ENCODE measurements at places on chromosomes 11 and 22.
A peak's percentile ranks its signal among the peaks of the same experiment; 100 is the strongest.

DNA sequence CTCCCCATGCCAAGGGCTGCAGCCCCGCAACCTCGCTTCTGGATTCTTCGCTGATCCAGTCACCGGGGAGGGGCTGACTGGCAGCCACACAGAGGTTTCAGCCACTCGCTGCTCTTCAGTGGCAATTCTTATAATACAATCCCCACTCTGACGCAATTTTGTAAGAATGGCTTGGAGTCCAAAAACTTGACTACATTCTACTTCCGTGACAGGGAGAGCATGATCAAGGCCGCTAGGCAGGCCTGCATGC is 14.9 kb downstream of the PPM1F start:
- DNase-seq, result no peak

- DNase-seq, result no peak
Measured at GRCh38 chr11:73995247-73995646, 12.6 kb upstream of the UCP2 start.

DNA sequence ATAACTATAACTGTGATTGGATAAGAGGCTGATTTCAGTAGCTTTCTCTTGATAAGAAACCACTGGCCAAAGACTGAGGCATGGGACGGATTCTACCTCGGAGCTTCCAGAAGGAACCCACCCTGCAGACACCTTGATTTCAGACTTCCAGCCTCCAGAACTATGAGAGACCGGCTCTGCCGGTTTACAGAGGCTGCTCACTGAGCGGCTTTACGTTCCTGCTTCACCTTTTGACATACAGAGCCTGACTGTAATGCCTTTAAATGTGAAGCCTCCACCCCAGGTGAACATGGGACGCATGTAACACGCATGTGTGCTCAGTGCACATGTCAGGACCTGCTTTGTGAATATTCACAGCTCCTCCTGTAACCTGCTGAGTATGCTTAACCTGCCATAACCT is 361.5 kb downstream of the CTTN start:
- DNase-seq, result no peak

- DNase-seq, result no peak
Measured at GRCh38 chr11:66617155-66617834, 865 bp downstream of the RBM14 start.

DNA sequence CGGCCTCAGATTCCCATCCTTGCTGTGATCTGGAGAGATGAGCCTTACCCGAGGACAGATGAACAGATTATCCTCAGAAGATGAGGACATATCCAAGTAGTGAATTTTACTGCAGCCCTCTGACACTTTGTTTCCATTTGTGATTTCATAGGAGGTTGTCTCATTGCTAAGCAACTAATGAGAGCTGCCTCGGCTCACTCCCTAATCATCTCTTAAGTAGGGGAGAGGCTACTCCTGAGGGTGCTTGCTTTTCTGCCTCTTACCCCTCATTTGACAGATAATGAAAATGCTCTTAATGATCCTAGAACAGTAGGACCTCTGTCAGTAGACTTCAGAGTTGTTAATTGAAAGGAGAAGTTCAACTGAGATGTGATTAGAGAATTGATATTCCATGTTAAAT is 150.9 kb downstream of the TBC1D22A start:
- DNase-seq, result no peak

- DNase-seq, result no peak
Measured at GRCh38 chr11:7675631-7676030, 2.3 kb upstream of the CYB5R2 start.

DNA sequence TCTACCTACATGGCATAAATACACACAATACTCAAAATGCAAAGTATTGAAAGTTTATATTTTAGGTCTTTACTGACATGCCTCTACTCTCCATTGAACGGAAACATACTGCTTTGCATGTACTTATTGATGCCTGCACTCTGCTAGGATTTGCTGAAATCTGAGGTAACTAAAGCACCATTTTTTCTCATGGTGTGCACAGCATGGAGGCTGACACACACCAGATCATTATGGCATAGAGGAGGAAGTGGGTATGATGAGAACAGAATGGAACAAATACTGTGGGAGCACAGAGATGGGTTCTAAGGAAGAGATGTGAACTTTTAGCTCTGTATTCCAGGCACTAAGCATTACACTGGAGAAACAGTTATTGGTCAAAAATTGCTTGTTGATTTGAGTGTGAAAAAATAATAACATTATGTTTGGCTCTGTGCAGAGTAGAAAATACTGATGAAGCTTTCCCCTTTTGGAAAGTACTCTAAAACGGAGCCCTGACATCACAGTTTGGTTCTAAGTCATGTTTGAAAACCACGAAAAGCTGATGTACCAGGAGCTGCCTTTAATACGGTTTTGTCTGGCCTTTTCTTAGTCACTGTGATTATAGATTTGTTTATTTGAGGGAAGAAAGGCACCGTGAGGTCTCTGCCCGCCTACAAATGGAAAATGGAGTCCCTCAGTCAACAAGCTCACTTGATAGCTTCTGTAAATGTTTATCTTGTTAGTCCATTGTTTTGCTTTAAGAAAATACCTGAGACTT is 5.6 kb downstream of the OR52R1 start:
- no peak for DNase-seq

DNA sequence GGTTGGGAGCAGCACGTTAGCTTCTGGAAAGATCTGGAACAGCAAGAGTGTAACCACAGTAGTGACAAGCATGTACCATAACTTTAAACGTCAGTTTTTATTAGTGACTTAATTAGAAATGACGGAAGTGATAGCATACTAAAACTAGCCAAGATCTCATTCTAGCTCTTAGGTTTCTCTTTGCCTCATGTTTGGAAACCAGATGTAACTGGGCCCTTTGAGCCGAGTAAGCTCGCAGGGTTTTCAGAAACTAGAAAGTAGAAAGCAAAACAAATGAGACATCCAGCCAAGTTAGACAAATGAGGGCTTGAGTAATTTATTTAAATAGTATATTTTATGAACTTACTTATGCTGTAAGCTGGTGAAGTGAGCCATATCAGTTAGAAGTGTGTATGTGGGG is 40.2 kb upstream of the SLC5A12 start:
- no peak for DNase-seq

- no peak for DNase-seq
Measured at GRCh38 chr11:46930089-46930488, 6.5 kb upstream of the CSTPP1 start.

- no peak for DNase-seq
Measured at GRCh38 chr11:95115597-95115996, 26.0 kb downstream of the ENDOD1 start.

DNA sequence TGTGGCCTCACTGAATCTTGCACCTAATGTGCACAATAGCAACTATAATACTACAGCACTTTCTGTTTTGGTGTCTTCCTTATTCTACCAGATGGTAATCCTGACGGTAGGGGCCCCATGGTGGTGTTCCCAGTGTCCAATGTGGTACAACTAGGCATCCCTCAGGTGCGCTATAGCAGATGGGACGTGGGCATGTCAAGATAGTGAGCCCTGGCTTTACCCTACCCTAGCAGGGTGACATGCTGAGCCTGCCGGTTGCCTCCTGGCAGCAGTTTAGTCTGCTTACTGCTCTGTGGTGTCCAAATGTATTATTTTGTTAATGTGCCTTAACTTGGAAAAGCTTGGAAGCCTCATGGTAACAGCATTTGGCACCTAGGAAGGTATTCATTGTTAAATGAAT is 19.2 kb downstream of the ACO2 start:
- DNase-seq, result no peak

DNA sequence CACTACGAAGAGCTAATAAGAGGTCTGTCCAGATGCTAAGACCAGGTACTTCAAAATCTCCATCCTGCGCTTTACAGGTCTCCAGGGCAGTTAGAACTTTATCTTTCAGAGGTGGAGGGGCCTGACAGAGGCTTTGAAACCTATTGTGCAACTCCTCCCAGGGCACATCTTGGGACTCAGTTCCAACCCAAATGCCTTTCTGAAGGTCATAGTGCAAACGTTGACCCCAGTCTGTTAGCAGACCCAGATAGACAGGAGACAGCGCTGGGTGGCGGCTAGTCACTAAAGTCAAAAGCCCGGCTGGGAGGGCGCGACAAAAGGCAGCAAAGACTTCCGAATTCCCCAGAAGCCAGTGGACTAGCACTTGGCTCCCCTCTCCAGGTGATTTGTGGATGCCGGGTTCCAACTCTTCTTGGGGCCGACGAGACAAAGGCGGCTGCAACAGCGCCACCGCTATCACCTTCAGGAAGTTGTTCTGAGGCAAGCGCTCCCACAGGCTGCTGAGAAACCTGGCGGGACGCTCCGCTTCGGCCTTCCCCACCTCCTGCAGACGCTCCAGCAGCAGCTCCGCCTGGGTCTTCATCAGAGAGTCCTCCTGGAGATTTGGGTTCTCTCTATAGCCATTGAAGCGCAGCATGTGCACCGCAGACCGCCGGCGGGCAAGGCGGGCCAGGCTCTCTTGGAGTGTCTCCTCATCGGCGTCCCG is 728 bp downstream of the FANCF start:
- DNase-seq, result peak; percentile 69

- no peak for DNase-seq
Measured at GRCh38 chr22:35555483-35555890, 14.9 kb downstream of the RASD2 start.

DNA sequence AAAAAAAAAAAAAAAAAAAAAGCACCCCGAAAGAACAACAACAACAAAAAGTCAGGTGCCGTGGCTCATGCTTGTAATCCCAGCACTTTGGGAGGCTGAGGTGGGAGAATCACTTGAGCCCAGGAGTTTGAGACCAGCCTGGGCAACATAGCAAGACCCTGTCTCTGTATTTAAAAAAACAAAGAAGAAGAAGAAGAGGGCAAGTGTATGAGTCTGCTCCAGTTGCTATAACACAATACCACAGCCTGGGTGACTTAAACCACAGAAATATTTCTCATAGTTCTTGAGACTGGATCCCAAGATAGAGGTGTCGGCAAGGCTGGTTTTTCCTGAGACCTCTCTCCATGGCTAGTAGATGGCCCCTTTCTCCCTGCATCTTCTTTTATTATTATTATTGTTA is 12.4 kb downstream of the CRYBA4 start:
- DNase-seq, result no peak

GRCh38 chr22:38213319-38213989 is 11.7 kb downstream of the MAFF start:
- DNase-seq, result no peak

DNA sequence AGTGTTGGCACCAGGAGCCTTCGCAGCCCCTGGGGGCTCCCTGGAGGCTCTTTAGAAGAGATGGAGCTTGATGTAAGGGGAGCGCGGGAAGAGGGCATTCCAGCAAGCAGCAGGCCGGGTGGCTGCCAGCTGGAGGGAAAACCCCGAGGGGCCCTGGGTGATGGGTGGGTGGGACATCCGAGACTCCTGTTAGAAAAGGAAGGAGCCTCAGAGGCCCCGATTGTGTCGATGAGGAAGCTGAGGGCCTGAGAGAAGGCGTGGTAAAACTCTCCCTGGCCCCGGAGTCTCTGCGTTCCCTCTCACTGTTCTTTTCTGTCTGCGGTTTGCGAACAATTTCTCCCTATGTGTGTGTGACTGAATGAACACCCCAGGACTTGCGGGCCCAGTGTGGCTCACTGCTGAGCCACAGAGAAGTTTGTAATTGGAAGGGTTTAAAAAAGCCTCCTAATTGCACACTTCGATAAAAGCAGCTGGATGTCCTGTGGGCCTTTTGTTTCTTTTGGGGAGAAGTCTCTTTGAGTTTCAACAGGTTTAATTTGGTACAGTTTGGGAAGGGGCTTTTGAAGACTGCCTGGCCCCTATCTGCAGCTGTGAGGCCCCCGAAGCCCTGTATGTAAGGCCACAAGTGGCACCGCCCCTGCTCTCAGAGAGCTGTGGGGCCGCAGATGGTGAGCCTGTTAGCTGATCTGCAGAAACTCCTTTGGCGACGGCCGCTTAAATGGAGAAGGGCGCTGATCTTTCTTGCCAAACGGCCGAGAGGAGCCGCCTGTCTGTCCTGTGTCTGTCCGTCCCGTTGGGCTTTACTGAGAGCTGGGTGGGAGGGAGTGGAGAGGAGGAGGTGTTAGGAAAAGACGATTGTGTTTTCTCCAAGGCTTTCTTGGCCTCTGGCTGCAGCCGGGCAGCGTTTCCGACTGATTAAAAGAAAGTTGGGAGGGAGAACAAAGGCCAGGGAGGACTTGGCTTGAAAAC is 2.0 kb downstream of the FBLN1 start:
- no peak for DNase-seq

- DNase-seq, result no peak
Measured at GRCh38 chr11:44537679-44538078, 27.8 kb upstream of the CD82 start.

- no peak for DNase-seq
Measured at GRCh38 chr11:12013781-12014180, 5.4 kb upstream of the DKK3 start.

GRCh38 chr11:94149431-94150017 is 20.9 kb downstream of the PANX1 start:
- DNase-seq, result no peak

DNA sequence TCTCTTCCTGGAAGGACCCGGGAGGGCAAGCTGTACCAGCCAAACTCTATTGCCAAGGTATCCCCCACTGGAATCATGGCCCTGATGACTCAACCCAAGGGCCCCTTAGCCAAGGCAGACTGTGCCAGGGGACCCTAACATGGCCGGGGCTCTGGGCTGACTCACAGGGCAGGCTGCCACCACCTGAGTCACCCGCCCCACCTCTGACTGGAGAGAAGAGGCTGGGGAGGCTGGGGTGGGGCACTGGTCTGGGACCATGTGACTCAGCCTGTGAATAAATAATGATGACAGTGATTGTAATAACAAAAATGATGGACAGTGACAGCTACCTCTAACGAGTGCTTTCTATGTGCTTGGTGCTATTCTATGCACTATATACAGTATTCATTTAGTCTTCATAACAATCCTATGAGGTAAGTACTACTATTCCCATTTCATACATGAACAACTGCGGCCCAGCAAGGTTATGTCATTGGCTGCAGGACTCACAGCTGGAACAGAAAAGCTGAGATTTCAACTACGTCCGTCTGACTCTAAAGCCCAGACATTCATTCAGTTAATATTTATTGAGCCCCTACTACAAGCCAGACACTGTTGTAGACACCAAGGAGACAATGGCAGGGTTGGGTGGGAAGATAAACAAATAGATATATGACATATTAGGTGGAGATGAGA is 84.2 kb downstream of the FBXO7 start:
- no peak for DNase-seq

GRCh38 chr22:31329029-31329428 is 17.1 kb downstream of the PATZ1 start:
- no peak for DNase-seq

DNA sequence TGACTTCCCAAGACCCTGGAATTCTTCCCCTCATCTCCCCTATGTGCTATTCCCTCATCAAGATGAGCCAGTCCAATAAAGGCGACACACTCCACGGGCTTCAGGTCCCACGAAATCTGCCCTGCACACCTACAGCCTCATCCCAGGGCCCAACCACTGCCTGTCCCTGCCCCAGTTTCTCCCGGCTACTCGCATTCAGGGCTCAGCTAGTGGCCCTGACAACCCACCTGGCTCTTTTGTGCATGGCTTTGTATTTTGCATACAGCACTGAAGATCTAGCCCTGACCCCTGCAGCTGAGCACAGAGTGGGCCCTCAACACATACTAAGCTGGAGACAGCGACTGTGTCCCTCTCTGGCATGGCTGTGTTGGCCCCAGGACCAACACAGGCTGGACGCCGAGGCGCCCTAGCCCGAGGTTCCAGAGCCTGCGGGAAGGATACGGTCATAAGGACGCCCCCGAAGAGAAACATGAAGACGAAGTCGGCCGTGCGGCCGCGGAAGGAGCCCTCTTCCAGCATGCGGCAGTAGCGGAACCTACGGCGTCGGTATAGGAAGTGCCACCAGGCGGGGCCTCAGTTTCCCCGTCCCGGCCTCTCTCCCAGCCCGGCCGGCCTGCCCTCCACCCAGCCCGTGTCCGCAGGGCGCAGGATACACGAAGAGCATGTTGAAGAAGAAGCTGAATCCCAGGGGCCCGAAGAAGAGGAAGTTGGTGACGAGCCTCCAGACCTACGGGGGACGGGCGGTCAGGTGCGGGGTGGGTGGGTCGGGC is 710 bp downstream of the DERL3 start:
- DNase-seq, result no peak

Data from NCI-H187 (cell line).